Heart right ventricle (tissue), 16 donors: ENCODE measurements at places on chromosomes 3 and 15. TPM values are rescaled to one million over a fixed set of nuclear protein-coding genes. Genes with fewer than 3 reads are reported as not detected.
A peak's percentile ranks its signal among the peaks of the same experiment; 100 is the strongest.

SATB1 gene
- 54.0 TPM for total RNA-seq

DNA sequence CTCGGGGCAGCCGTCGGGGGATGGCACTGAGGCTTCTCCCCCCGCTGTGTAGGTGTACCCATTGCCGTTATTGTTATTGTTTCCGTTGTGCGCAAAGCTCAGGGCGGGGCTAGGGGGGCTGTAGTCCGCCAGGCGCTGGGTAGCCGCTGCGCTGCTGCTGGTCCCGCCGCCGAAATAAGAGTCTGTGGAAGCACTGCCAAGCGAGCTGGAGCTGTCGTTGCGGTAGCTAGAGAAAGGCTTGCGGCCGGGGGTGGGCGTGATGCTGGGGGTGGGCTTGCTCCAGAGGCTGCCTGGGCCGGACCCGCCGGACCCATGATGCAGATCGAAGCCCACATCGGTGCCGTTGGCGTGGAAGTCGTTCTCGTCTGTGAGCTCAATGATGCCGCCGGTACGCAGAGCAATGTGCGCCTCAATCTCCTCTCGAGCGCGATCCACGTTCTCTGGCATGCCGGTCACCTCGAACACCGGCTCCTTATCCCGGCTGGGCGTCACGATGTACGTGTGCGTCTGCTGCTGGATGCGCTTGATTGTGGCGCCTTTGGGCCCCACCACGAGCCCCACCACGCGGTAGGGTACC is 1.9 kb downstream of the MEX3B start:
- DNase-seq, result no peak

DNA sequence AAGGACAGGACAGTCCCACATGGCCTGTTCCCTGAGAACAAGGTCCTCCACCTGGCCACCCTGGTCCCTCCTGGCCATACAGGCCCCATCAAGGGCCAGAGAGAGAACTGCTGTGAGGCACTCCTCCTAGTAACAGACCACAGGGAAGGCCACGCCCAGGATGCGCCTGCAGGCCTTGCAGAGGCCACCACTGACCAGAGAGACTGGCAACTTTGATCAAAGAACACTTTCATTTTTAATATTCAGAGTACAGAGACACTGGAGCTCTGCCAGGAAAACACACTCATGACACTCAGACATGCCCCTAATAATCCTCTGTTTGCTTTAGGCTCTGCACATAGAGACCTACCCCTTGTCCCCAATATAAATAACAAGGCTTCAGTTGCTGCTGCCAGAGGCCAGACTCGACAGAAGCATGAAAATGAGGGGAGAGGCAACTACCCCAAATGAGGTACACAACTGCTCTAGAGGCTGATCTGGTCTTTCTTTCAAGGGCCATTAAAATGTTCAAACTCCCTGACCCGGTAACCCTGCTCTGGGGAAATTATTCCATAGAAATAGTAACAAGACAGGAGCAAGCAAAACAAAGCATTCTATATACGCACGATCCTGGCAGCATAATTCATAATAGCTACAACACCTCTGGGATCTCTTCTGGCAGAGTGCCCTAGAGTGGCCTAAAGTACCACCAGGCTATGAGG is 44.8 kb downstream of the CCDC12 start:
- DNase-seq, result peak; percentile 61

GRCh38 chr3:153130312-153130977 is 31.6 kb upstream of the RAP2B start:
- no peak for DNase-seq

RARB gene
- 21.8 TPM for total RNA-seq

ANKRD63 gene
- 0.37 TPM for total RNA-seq
